HAP-1 (cell line): ENCODE measurements at places on chromosomes 3 and 15.

GRCh38 chr15:41564286-41564959, 5.4 kb downstream of the TYRO3 start:
- no peak for DNase-seq

DNA sequence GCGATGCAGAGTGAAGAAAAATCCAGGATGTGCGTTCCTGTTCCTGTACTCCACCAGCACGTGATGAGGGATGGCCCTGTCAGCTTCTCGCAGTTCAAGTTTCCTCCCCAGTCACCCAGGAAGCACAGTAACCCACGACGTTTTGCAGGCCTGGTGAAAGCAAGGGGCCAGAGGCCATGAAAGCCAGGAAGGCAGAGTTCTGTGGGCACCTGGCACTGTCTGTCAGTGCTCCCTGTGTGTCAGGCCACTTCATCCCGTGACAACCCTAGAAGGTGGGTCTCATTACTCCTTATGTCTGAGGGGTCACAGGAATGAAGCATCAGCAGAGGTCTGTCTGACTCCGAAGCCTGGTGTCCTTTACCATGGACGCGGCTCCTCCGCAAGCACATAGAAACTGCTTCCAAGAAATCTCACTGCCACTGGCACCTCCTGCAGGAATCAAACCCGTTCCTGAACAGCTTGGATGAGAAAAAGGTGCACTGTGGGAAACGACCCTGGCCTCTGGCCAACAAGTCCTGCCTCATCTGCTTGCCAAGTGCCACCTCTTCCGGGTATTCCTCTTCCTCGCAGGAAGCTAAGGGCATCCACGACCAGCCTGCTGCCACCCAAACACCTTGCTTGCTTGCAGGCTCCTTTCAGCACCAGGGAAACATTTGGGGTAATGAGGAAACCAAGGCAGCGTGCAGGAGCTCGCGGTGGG, 14.6 kb downstream of the RAB43 start:
- DNase-seq: no peak

DNA sequence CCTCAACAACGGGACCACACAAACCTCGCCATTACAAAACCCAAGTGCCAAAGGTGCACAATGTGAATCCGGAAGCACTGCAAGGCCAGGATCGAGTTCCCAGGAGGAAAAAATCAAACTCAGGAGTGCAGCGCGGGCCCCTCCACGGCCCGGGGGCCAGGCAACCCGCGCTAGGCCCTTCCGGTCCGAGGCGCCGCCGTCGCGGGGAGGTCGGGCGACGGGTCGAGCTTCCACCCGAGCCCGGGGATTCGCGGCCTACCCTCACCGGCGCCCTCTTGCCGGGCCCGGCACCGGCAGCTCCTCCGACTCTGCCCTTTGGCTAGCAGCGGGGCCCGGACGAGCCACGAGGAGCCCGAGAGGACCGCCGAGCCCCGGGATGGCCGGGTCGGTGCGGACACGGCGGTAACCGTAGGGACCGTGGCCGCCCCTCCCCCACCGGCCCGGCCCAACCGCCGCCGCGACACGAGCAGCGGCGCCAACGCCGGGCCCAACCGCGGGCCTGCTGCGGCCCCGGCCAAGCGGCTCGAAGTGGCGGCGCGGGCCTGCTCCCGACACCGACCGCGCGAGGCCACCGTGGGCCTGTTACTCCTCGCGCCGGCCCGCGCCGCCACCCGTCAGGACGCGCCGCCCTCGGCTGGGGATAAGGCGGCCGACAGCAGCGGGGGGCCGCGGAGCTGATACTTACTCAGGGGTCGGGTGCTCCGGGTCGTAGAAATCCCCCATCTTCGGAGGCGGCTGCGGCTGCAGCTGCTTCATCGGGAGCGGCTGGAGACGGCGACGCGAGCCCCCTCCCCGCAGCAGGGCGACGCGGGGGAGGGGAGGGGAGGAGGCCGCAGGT, 525 bp downstream of the SETD2 start:
- peak; percentile 26 for DNase-seq

- DNase-seq: no peak
These were observed 69.7 kb downstream of the WDR76 start for GRCh38 chr15:43896543-43896942.

DNA sequence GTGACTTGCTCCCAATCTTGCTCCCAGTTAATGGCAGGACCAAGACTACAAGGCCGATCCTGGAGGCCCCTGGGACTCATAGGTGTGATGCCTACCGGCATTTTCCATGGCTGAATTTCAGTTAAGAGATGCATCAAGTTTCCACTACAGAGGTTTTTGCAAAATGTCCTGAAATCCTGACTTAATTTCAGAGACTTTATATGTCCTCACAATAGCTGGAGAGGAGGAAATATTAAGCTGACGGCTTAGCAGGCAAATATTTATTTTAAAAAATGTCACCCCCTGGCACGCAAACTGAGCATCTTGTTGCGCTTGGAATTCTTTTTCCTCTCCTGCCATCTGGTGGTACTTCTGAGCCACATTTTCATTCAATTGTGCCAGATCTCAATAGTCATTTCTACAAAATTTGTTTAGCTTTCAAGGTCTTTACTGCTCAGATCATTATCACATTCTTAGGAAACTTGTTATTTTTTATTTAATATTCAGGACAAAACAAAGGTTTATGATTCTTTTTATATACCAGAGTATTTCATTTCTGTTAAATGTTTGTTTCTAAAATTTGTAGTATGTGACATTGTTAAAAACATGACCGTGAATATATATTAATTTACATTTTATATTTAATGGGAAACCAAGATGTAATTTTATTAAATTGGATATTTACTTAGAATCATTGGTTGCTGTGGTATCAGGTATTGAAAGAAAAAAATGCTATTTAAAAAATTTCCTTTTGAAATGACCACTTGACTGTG, 189.2 kb upstream of the THRB start:
- DNase-seq: peak; percentile 69

GRCh38 chr3:161879470-161879869, 382.9 kb downstream of the OTOL1 start:
- DNase-seq: no peak

DNA sequence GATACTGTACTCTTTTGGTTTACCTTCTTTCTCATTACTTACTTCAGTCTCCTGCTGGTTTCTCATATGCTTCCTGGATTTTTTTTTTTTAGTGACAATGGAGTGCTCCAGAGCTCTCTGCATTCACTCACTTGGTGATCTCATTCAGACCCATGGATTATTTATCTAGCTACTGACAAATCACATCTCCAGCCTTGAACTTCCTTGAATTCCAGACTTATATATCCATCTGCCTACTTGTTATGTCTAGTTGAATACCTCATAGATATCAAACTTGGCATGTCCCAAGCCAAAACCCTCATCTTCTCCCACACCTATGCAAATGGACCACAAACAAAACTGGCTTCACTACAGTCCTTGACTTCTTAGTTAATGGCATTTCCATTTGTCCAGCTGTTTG, 234.7 kb upstream of the ZPLD1 start:
- DNase-seq: no peak

DNA sequence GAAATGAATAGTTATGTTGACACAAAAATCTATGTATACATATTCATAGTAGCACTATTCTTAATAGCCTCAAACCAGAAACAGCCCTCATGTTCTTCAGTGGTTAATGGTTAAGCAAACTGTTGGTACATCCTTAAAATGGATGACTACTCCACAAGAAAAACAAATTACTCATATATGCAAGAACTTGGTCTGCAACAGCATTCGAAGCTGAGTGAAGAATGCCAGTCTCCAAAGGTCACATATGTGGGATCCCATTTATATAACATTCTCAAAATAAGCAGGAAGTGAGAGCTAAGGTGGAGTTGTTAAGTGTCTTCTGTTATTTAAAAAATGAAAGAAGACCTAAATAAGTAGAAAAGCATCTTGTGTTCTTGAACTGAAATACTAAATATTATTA, 365.7 kb downstream of the GABRG3 start:
- no peak for DNase-seq

GRCh38 chr15:57235186-57235585, 141.1 kb upstream of the CGNL1 start:
- no peak for DNase-seq

DNA sequence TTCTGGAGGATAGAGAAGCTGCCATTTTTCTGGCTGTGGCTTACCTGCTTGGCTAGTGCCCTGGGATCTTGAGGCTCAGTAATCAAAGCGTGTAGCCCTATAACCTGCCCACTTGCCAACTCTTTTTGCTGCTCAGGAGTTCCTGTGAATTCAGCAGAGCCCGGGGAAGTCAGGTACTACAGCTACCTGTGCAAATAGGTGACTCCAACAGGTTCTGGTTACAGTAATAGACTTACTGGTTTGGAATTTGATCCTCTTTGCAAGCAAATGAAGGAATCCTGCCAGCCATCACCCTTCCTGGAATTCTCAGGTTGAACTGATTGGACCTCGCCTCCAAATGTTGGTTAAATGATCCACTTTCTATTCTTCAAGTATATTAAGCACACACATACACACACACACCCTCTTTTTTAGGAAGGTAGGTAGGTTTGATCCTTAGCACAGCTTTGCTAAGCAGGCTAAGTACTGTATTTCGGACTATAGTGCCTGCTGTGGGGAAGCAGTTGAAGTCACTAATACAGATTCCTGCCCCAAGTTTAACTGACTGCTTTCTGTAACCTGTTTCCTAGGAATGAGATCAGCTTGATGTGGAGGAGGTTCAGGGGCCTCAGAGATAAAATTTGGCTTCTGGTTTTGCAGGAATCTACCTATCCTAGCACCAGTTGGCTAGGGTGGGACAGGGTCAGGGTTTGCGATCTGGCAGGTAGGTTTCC, 2.3 kb downstream of the PPCDC start:
- no peak for DNase-seq

DNA sequence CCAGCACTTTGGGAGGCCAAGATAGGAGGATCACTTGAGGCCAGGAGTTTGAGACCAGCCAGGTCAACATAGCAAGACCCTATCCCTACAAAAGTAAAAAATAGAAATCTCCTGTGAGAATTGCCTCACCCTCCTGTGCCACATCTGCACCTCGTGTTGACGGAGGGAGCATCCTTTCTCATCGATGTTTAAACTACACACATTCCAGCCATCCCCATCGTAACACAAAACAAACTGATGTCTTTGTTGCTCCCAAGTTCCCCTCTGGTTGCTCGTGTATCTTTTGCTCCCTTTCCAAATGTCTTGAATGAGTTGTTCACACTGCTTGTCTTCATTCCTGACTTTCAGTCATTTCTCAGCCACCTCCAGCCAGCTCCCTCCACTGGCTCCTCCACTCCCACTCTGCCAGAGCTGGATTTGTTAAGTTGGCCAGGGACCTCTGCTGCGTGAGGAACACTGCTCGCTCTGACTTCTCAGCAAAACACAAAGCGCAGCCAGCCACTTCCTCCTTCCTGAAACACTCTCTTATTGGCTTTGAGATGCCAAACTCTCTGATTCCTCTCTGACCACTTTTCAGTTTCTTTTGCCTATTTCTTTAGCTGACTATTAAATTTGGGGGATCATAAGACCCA, 53.6 kb upstream of the ATP13A3 start:
- DNase-seq: no peak

GRCh38 chr3:27310688-27311087, 58.5 kb downstream of the NEK10 start:
- no peak for DNase-seq

DNA sequence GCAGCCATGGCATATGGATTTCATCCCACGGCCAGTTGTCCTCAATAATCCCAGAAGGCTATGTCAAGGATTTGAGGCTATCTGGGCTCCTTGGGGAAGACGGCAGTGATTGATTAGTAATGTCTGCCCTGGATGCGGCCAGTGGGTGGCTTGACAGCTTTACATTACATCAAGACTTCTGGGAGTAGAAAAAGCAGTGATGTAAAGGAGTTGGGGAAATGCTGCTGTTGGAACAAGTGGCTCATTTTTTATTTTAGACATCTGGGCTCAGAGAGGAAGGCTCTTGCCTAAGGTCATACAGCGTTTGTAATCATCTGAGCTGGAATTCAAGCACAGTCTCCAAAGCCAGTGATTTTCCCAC, 94.1 kb downstream of the FLNB start:
- no peak for DNase-seq

- DNase-seq: no peak
These were observed 6.6 kb downstream of the KLF15 start for GRCh38 chr3:126350502-126351085.

DNA sequence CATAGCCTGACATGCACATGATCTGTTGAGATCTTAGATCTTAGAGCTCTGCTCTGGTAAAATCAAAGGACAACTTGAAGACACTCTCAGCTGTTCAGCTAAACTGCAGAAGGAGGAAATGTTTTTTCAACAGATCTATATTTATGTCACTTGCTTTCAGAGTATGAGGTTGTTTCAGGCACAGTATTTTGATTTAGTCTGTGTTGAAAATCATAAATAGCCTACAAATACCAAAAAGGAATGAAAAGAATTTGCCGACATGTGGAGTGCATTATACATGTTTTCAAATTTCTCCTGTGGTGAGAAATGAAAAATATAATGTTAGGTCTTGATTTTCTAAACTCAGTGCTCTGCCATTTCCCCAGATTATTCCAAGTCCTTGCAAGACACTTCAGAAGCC, 1118.4 kb downstream of the TBL1XR1 start:
- no peak for DNase-seq

- DNase-seq: no peak
These were observed 1.4 kb downstream of the MTMR10 start for GRCh38 chr15:30990036-30990435.

- no peak for DNase-seq
These were observed 88.3 kb upstream of the COL8A1 start for GRCh38 chr3:99549957-99550603.

DNA sequence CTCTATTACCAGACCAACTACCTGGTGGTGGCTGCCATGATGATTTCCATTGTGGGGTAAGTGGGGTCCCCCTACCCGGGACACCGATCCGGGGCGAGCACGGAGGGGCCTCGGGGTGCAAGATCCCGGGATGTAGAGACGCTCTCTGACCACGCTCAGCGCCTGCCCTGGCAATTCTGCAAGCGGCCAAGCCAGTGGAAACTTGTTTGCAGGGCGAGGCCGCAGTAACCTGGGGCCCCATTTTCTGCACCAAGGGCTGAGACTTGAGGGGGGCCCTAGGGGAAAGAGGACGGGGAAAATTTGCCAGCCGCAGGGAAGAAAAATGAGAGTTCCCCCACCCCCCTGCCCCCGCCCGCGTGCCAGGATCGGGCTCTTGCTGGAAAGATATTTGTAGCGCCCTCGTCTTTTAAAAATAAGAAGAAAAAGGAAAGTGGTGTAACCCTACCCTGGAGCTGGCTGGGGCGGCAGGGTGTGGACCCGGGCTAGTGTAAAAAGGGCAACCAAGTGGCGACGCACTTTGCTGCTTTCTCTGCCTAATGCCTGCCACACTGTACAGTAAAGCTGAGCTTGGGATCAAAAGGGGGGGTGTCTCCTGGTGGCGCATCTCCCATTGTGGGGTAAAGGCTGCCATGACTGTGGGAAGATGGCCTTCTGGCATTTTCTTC, 563 bp downstream of the ARL6IP5 start:
- no peak for DNase-seq

- DNase-seq: no peak
These were observed 1097.7 kb downstream of the ROBO1 start for GRCh38 chr3:78670094-78670493.

DNA sequence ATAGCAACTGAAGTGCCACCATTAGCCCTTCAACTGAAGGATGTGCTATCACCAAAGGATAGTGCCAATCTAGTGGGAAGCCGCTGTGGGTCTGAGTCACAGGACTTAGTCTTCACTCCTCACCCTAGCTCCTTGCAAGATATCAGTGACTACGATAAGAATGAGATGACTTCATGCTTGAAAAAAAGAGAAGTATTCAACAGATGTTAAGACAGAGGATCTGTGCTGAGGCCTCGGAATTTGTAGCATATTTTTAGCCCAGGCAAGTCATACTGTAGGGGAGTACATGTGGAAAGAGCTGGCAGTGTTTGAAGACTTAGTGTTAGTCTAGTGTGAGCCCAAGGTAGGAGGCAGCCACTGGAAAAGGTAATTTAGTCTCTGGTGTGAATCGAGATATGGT, 270.7 kb upstream of the LRTM1 start:
- DNase-seq: no peak

GRCh38 chr3:8970971-8971589, 7.8 kb upstream of the RAD18 start:
- DNase-seq: peak; percentile 44
